HCT116 (cell line): ENCODE measurements at places on chromosomes 6 and 20. TPM values are rescaled to one million over a fixed set of nuclear protein-coding genes. Genes with fewer than 3 reads are reported as not detected.

GRCh38 chr6:144062786-144063185 lies 32.6 kb downstream of the SF3B5 start:
- DNase-seq, result no peak

ADGB gene
- total RNA-seq, result not detected

CTCFL gene
- total RNA-seq, result 0.34 TPM

GRCh38 chr6:119346450-119346849 lies 3.1 kb downstream of the MAN1A1 start:
- no peak for DNase-seq
